ENCODE measurements at places on chromosomes 16 and 17. TPM values are rescaled to one million over a fixed set of nuclear protein-coding genes. Genes with fewer than 3 reads are reported as not detected.
A peak's percentile ranks its signal among the peaks of the same experiment; 100 is the strongest.

GRCh38 chr16:69105501-69106361 is at the start of gene HAS3:
Gene HAS3, plus strand, starts transcription at chr16:69105653. Its CDS starts 3,743 bp downstream, at chr16:69109396.
- peak; percentile 51 for DNase-seq

DNA sequence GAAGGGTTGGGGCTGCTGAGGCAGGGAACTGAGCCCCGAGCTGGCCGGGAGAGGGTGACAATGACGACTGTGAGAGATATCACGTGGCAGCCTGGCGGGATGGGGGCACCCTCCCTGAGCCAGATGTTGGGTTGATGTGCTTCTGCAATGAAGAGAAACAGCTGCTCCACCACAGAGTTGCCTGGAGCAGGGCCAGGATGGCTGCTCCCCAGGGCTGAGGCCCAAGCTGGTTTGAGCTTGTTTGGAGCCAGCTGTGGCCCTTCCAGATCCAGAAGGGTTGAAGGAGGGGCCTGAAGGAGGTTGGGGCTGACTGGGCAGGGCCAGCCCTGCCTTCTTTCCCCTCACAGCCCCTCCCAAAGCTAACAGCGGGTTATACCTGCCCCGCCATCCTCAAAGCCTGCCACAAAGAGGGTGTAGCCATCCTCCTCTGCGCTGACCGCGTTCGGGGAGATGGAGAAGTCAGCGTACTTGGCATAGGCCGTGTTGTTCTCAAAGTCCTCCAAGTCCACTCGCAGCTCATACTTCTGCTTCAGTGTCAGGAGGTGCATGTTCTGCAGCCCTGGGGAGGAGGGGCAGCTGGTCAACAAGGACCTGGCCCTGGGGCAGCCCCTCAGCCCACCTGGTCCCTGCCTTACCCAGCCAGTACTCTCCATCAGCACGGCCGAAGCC is 2.1 kb downstream of the MFAP4 start:
- DNase-seq: no peak

GRCh38 chr17:17421346-17422216 is 55.2 kb upstream of the MED9 start:
- DNase-seq: no peak

KRT17 gene
- 0.29 TPM for total RNA-seq

ADAD2 gene
- total RNA-seq: not detected

- DNase-seq: peak; percentile 95
Observed at GRCh38 chr17:2232244-2232638, 71.3 kb downstream of the SMG6 start.

TPSG1 gene
- total RNA-seq: 4.3 TPM

OTOP2 gene
- total RNA-seq: not detected

DNA sequence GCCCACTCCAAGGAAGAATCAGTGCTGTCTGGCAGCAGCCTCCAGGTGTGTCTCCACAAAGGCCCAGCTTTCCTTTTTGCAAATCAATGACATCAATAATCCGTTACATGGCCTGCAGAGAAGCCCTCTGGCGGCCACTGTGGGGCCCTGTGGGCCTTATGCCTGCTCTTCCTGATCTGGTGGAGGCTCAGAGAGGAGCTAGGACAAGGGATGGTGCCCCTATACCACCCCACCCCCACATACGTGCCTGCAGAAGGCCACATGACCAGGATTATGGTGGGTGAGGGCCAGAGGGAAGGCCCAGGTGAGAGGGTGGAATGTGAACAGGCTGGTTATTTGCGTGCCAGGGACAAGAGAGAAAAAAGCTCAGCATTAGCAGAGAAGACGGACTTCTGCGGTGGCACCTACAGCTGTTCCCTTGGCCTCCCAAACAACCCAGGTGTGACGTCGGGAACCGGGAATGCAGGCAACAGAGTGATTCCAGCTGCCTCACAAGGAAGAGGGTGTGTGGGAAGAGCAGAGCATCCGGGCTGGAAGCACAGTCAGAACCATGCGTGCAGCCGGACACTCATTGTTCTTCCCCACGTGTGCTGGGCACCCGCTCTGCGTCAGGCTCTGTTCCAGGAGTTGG is 22.5 kb downstream of the EIF4A3 start:
- DNase-seq: no peak

- DNase-seq: no peak
Observed at GRCh38 chr16:67892375-67892774, 679 bp upstream of the PSKH1 start.

ST6GALNAC2 gene
- total RNA-seq: 5.1 TPM

GRCh38 chr16:24721830-24722238 is 7.6 kb upstream of the TNRC6A start:
- DNase-seq: peak; percentile 80

IL34 gene
- total RNA-seq: 7.8 TPM

ACE gene
- total RNA-seq: 4.4 TPM

GRCh38 chr17:81025065-81025740 is 9.7 kb upstream of the BAIAP2 start:
- DNase-seq: no peak

GRCh38 chr16:19610200-19610599 is 54.7 kb downstream of the VPS35L start:
- no peak for DNase-seq

GRCh38 chr17:77616254-77616731 is 342.2 kb upstream of the TNRC6C start:
- DNase-seq: peak; percentile 39

DNA sequence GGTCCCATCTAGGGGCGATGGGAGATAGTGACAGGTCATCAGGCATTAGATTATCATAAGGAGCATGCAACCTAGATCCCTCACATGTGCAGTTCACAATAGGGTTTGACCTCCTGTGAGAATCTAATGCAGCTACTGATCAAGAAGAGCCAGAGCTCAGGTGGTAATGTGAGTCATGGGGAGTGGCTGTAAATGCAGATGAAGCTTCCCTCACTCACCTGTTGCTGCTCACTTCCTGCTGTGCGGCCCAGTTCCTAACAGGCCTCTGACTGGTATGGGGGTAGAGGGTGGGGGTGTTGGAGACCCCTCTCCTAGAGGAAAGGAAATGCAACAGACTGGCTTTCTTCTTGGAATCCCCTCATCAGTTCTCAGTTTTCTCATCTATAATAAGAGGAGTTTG is 131.4 kb downstream of the CA10 start:
- DNase-seq: peak; percentile 6

MMP25 gene
- 1.6 TPM for total RNA-seq

CYGB gene
- total RNA-seq: 0.05 TPM

CA7 gene
- not detected for total RNA-seq

LGALS9B gene
- not detected for total RNA-seq

TIGD7 gene
- 7.0 TPM for total RNA-seq

P3H4 gene
- 71.6 TPM for total RNA-seq

GRCh38 chr16:16081141-16081540 is 131.7 kb downstream of the ABCC1 start:
- DNase-seq: no peak

GRCh38 chr17:50027881-50028735 is 27.8 kb upstream of the ITGA3 start:
- peak; percentile 99 for DNase-seq

RHBDL1 gene
- total RNA-seq: 2.8 TPM

DNA sequence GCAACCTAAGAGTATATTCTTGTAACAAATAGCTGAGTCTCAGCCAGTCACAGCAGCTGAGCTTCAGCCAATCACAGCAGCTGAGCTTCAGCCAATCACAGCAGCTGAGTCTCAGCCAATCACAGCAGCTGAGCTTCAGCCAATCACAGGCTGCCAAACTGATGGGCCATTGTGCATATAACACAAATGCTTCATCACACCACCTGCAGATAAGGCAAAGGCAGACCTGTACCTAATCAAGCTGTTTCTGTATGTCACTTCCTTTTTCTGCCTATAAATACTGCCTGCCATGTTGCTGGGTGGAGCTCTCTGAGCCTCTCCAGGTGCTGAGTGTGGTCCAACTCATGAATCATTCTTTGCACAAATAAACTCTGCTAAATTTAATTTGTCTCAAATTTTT is 19.9 kb downstream of the MYH13 start:
- DNase-seq: peak; percentile 73

GRCh38 chr17:60959696-60960095 is 282.0 kb downstream of the BCAS3 start:
- no peak for DNase-seq

DNA sequence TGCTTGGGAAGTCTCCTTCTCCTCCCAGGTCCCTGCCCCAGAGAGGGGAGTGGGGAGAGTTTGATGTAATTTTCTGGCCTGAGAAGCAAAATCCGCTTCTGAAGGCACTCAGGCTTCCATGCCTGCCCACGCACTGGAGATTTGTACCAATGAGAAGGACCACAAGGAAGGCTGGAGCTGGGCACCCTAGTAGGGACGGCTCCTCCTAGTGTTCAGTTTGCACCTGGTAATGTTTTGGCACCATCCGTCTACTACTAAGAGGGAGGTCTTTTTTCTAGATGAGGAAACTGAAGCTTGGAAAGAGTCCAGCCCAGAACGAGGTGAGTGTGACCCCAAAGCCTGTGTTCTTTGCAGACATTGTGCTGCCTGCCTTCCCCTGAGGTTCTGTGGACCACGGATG is 83.6 kb upstream of the NLRP1 start:
- DNase-seq: no peak

GRCh38 chr16:73888840-73889490 is 407.6 kb upstream of the PSMD7 start:
- DNase-seq: no peak

KRT20 gene
- not detected for total RNA-seq

GRCh38 chr16:10668322-10669045 is 26.2 kb downstream of the TEKT5 start:
- DNase-seq: peak; percentile 9

Data from A172 (cell line).